ENCODE measurements at places on chromosomes 1 and 21. TPM values are rescaled to one million over a fixed set of nuclear protein-coding genes. Genes with fewer than 3 reads are reported as not detected.

The RSPH1 gene
- total RNA-seq = 1.7 TPM

The SHCBP1L gene
- 1.3 TPM for total RNA-seq

The NUDT4B gene
- 6.9 TPM for total RNA-seq

The ADCY10 gene
- total RNA-seq = not detected

The CLDN14 gene
- 1.3 TPM for total RNA-seq

The IFFO2 gene
- 5.1 TPM for total RNA-seq

The GMEB1 gene
- total RNA-seq = 9.6 TPM

- no peak for DNase-seq
Observed at GRCh38 chr1:178484698-178485225, 12.0 kb downstream of the CLEC20A start.

GRCh38 chr1:9770298-9770697, 53.5 kb downstream of the CLSTN1 start:
- DNase-seq = no peak

- DNase-seq = no peak
Observed at GRCh38 chr1:66571789-66572188, 37.8 kb downstream of the SGIP1 start.

DNA sequence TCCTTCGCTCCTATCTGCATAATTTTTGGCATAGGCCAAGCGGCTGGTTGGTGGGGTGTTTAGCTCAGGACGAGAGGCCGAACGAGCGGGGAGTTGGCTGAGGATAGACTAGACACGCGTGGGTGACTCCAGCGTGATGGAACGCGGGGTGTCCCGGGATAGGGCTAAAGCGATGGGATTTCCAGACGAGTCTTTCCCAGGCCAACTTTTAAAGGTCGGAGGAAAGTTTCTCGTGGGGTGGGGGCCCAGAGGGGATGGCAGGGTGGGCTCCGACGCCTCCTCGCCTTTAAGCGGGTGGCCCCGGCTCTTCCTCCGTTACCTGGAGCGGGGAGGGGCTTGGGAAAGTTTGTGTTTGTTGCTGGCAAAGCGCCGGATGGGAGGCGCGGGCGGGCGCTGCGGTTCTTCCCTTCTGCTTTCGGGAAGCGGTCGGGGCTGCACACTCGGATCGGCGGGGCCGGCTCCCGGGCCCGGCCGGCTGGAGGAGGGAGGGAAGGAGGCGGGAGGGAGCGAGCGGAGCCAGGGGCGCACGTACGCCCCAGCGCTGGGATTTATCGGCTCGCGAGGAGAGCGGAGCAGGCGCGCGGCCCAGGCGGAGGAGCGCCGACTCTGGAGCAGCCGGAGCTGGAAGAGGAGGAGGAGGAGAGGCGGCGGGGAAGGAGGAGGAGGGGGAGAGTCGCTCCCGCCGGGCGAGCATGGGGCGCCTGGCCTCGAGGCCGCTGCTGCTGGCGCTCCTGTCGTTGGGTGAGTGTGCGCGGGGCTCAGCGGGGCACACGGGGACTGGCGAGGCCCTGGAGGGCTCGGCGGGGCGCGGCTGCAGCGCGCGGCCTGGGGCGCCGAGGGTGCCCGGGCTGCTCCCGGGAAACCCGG, at the start of gene PTGFRN:
Gene PTGFRN (plus strand): TSS at position 405 of the 867 bp plus-strand sequence. CDS start 288 bp downstream, at position 693.
- no peak for DNase-seq

DNA sequence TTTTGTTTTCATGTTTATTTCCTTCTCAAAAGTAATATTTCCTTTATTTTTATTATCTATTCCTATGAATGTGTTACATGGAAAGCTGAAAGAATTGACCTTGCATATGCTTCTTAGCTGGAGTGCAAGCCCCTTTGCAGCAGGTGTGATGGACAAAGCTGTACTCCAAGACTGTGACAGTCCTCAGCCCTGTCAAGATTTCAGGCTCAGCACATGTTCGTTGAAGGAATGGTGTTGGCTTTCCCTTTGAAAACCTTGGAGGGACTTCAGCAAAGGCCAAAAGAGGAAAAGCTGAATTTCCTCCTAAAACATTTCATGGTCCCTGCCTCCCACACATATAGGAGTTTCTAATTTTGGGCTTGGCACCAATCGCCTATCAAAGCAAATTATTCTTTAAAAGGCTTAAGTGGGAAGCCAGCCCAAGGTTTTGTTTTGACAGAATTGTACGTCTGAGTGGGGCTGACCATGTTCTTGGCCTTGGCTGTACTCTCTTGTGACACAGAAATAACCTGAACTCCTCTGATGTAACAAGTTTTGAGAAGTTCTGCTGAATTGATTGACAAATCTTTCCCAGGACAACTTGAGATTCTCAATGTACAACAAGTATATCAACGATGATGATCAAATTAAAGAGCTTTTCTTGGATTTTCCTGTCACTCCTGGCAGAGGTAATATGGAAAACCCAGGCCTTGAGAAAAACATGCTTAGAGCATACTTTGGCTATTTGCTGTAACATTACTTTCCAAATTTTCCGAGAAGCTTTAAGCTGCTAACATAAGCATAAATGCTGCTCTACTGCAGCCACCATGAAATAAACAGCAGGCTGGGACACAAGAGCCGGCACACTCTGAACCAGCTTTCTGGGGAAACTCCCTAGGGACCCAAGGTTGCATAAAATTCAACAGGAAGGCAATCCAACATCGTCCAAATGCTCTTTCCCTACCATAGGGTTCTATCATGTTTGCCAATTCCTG, 135.7 kb upstream of the ZNF648 start:
- DNase-seq = peak; percentile 82

GRCh38 chr1:100413035-100413434, 60.7 kb downstream of the CDC14A start:
- DNase-seq = no peak

GRCh38 chr1:167137332-167137781, 43.5 kb downstream of the STYXL2 start:
- no peak for DNase-seq

- DNase-seq = no peak
Observed at GRCh38 chr1:203506858-203507626, 13.1 kb downstream of the OPTC start.

DNA sequence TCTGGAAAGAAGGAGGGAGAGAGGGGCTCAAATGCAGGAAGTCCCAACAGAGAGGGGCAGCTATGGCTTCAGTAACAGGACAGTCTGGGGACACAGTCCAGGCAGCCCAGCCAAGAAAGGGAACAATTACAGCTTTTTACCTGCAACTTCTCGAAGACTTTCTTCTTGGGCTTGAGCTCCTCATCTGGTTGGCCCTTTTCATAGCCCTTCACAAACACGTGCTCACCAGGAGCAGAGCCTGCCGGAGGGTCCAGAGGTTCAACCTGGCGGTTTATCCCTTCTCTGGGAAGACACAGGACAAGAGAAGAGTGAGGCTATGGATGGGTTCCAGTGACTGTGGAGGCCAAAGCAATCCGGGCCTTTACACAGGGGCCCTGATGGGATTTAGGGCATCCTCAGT, 37.9 kb downstream of the YARS1 start:
- no peak for DNase-seq

- DNase-seq = no peak
Observed at GRCh38 chr1:245197911-245198379, 43.2 kb downstream of the KIF26B start.

DNA sequence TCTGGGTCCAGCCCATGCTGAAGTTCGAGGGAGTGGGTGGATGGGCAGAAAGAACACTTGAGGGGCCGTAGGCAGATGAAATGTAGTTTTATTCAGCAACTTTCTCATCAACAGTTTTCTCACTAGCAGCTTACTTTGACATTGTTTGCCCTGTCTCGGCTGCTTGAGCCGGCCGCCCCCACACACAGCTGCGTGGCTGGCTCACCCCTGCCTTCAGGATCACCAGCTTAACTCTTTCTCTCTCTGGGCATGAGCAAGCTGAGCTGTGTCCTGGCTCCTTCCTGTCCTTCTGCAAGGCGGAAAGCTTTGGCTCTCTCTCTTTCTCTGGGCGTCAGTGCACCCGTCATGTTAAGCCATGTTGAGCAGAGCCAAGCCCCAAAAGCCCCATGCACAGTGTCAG, 104.4 kb upstream of the GNG12 start:
- DNase-seq = no peak

GRCh38 chr1:44740179-44740617, 561 bp downstream of the KIF2C start:
- DNase-seq = no peak

DNA sequence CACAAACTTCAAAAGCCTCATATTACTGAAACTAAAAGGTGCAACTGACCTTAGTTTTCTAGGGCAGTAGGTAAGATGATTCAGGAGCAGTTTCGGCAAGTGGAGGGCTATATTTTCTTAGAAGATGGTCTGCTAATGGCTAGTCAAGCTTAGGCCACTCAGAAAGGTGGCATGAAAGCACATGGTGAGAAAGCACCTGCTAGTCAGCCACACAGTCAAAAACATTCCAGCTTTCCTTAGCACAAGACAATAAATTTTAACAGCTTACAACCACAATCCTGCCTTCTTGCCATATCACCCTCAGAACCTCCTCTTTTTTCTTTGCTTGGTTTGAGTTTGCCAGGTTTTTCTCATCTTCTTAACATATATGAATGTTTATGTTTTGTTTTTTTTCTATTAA, 81.1 kb upstream of the SLFNL1 start:
- DNase-seq = no peak

DNA sequence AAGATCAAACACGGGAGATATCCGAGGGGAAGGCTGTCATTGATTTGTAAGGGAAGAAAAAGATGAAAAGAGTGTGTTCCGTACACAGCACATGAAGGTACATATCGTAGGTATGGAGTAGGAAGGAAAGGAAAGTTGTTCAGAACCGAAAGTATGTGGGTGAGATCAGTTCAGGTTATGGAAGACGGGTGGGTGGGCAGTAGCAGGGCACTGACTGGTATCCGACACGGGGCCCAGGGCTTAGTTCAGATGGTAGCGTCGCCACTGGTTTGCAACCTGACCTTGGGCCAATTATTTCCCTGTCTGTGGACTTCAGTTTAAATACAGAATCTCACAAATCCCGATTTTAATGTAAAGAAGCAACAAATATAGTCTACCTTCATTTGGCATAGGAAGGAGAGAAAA, 27.8 kb upstream of the A3GALT2 start:
- DNase-seq = no peak

- no peak for DNase-seq
Observed at GRCh38 chr21:21530680-21531079, 532.5 kb downstream of the NCAM2 start.

- DNase-seq = peak; percentile 76
Observed at GRCh38 chr1:203702130-203702577, 62.8 kb upstream of the LAX1 start.

DNA sequence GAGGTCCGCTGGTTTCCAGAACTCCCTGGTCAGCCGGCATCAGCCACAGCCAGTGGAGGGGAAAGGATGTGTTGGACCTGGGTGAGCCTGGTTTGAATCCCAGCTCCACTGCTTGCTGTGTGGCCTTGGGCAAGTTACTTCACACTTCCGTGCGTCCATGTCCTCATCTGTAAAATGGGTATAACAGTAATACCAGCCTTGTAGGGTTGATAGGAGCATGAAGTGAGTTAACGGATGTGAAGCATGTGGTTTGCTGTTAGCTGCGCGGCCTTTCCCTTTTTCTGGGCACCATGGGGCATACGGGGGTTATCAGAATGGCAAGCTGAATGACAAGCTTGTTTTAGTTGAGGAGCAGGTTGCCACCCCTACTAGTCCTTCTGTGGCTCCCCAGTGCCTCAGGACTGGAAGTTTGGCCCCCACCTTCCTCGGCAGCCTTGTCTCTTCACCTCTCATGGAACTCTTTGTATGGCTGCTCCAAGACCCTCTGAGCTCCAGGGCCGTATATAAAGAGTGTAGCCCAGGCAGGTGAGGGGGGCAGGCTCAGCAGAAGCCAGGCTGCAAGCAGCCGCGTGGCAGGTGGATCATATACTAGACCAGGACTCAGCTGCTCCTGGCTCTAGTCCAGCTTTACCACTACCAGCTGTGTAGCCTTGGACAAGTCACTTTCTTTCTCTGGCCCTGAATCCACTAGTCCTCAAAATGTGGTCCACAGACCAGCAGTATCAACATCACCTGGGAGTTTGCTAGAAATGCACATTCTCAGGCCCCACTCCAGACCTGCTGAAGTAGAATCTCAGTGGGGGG, 95.4 kb downstream of the LACTBL1 start:
- DNase-seq = no peak

DNA sequence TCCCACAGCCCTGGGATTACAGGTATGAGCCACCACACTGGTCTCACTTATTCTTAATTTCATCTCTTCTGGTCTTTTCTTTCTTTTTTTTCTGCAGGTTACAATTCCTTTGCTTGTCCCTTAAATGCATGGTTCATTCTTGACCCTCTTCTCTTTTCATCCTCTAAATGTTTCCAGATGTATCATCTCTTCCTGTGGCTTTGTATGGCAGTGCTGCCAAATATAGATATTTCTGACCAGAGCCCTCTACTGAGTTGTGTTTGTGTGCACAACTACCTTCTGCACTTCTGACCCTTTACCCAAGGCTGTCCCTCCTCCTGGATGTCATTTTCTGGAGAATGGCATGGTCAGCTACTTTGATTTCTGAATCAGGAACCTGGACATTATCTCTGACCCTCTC, 32.5 kb downstream of the OLFML3 start:
- DNase-seq = no peak

- no peak for DNase-seq
Observed at GRCh38 chr1:30447701-30448100, 275.7 kb downstream of the MATN1 start.

DNA sequence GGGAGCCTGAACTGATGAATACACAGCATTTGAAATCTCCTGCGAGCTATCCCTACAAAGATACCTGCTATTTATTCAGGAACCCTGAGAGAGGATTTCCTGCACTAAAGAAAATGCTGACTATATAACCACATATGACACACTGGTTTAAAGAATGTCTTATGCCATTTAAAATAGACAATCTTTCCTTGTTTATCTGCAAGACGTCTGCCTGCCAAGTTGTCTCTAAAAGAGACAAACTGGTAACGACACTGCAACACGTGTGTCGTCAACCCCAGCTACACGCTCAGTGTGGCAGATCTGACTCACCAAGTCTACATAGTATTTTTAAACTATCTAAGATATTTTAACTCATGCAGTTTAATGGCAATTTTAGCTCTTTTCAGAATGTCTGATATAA, 42.7 kb downstream of the APP start:
- DNase-seq = no peak

GRCh38 chr21:27802816-27803475, 836.1 kb upstream of the ADAMTS5 start:
- peak; percentile 35 for DNase-seq

DNA sequence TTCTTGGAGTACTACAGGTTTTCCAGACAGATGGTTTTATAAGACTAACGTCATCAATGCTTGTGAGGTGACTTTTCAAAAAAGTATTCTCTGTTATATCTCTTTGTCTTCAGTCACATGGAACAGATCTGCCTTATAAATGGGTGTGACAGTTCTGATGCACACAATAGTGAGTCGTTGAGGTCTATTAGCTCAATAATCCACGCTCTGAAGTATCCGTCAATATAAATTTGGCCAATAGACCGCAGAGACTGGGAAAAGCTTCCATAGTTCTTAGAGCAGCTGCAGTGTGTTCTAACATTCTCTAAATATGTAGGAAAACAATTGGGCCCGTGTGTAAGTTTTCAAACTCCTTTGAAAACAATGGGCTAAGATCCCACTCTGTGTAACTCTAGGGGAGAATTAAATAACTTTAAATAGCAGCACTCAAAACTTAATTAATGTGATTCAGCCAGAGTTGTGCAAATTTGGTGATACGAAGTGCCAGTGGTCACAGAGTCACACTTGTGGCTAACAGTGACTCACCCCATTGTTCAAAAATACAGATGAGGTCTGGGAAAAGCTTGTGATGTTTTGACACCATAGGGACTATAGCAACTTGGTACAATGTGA, 316.0 kb downstream of the LMO4 start:
- no peak for DNase-seq

Data from tibial nerve (tissue), 4 donors.